ENCODE measurements at places on chromosomes 1 and 21. TPM values are rescaled to one million over a fixed set of nuclear protein-coding genes. Genes with fewer than 3 reads are reported as not detected.

Gene KRTAP19-3
- total RNA-seq: not detected

DNA sequence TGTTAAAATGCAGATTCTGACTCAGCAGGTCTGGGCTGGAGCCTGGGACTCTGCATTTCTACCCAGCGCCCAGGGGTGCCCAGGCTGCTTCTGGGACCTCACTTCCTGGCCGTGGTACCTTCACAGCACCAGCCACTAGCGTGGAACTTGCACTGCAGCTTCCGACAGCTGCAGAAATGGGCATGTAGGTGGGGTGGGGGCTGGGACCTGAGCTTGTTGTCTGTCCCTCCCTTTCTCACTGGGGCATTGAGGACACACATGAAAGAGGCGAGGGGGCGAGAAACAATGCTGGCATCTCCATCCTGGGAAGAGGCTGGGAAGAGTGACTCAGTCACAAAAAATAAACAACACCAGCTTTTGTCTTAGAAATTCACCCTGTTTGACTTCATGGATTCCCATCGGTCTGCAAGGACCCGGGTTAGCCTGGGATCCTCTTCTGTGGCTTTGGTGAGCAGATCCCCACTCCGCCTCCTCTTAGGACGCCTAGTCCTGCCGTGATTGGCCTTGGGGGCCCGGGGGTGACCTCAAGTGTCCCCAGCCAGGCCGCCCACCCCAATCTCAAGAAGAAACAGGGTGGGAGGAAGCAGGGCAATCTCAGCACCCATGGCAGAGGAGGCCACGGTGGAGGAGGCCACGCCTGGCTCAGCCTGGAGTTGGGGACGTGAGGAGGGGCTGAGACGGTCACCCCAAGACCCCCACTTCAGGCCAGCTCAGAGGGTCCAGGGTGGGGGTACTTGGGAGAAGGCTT, 29.9 kb upstream of the POFUT2 start:
- peak; percentile 81 for DNase-seq

- no peak for DNase-seq
Measured at GRCh38 chr1:156089704-156090103, 7.4 kb upstream of the MEX3A start.

Gene AADACL3
- total RNA-seq: not detected

Gene KLHL20
- 33.2 TPM for total RNA-seq

Gene S100A7
- not detected for total RNA-seq

DNA sequence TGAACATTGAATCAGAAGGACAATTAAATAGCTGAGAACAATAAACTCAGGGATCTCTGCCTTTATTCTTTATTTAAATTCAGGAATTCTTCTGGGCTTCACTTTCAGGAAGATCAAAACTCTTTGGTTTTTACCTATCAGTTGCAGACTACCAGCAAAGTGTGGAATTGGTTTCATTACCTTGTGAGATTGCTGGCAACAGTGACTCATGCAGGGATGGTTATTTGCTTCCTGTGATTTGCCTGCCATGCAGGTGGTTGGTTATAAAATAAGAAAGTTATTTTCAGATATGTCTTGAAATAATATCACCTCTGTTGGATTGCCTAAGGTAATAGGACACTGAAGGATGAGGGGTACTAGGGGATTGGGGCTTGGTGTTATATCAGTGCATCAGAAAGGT, 204.6 kb downstream of the PTBP2 start:
- no peak for DNase-seq

GRCh38 chr21:38760017-38760761, 45.5 kb upstream of the ETS2 start:
- DNase-seq: no peak

DNA sequence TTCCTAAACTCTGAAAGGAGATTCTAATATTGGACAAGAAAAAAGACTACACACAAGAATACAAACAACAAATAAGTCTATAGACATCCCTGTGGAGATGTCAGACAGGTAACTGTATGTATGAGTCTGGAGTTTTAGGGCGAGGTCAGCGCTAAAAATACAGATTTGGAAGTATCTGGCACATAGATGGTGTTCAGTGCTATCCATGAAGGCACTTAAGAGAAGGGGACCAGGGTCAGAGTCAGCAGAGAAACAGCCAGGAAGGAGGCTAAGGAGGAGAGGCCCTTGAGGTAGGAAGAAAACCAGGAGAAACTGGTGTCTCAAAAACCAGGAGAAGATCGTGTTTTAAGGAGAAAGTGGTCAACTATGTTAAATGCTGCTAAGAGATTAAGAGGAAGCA, 18.1 kb downstream of the ZMPSTE24 start:
- no peak for DNase-seq

- no peak for DNase-seq
Measured at GRCh38 chr1:159250638-159251216, 46.1 kb downstream of the ACKR1 start.

Gene F13B
- total RNA-seq: not detected

GRCh38 chr21:45506241-45506817, 35.9 kb downstream of the SLC19A1 start:
- DNase-seq: no peak

Gene CLCA2
- 0.43 TPM for total RNA-seq

Gene LYST
- total RNA-seq: 88.9 TPM

DNA sequence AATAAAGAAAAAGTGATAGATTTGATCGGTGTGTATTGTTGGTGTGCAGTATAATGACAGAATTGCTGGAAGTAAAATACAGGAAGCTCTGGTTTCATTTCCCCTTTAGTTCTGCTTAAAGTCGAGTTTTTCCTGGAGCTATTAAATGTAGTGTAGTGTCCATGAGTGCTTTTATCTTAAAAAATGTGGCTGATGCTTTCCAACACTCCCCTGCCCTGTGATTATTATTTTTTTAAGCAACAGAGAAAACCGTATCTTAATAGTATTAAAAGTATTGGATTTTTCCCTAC, 1.1 kb downstream of the LGALS8 start:
- no peak for DNase-seq

Gene C8B
- not detected for total RNA-seq

Gene OLFM3
- not detected for total RNA-seq

Gene C4BPB
- total RNA-seq: 0.32 TPM

- peak; percentile 16 for DNase-seq
Measured at GRCh38 chr1:59979666-59980065, 53.1 kb upstream of the CYP2J2 start.

GRCh38 chr1:2044510-2045319, 5.5 kb upstream of the PRKCZ start:
- DNase-seq: peak; percentile 38

Gene GNG12
- total RNA-seq: 201 TPM

DNA sequence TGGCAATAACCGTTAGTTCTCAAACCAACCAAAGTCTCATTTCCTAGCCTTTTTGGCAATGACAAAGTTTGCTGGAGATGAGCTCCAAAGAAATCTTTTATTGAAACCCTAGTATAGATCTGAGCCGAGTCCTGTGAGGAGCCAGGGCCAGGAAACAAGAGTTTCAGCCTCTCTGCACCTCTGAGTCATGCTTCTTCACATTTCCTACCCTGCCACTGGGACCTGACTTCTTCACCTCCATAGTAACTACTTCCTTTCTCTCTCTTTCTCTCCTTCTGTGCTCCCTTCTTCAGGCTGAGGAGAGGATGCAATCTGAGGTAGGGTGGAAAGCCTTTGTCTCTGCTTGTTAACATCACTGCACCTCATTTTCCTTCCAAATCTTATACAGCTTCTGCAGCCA, 38.7 kb upstream of the IPO9 start:
- peak; percentile 55 for DNase-seq

GRCh38 chr1:230458509-230458908, 32.4 kb upstream of the PGBD5 start:
- peak; percentile 5 for DNase-seq

- no peak for DNase-seq
Measured at GRCh38 chr1:243723050-243723449, 127.0 kb downstream of the AKT3 start.

DNA sequence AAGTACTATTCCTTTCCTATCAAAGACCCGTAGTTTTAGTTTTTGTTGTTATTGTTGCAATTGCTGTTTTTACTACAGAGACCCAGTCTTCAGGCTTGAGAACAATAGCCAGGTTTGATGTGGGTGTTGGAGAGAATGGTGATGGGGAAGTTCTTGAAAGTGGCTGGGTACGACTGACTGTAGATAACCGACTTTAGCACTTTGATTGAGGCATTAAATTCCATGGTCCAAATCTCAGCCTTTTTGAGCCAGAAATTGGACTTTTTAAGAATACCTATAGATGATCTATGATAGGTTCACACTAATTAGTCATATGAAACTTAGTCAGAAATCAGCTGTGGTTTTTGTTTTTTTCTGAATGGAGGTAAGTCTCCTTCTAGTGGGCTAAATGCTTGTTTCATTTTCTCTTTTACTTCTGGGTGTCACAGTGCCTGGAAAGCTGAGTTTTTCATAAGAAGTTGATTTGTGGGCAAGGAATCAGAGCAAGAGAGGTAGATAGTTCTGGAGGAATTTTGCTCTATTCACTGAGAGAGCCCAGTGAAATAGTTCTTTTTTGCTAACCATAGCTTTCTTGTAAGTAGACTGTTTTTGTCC, 2.8 kb downstream of the PPIH start:
- DNase-seq: no peak

- DNase-seq: no peak
Measured at GRCh38 chr1:63189677-63190076, 132.7 kb upstream of the FOXD3 start.

- peak; percentile 27 for DNase-seq
Measured at GRCh38 chr1:93878501-93878888, 511 bp downstream of the DNTTIP2 start.

- no peak for DNase-seq
Measured at GRCh38 chr1:197807216-197807615, 31.9 kb upstream of the DENND1B start.

- DNase-seq: no peak
Measured at GRCh38 chr1:203082571-203083462, 3.0 kb downstream of the MYOG start.

Gene C1orf53
- 5.6 TPM for total RNA-seq

Gene LRRC53
- total RNA-seq: not detected

GRCh38 chr1:9368356-9368755, 75.7 kb downstream of the SPSB1 start:
- no peak for DNase-seq

- DNase-seq: no peak
Measured at GRCh38 chr21:35226968-35227744, 178.1 kb upstream of the RUNX1 start.

- DNase-seq: peak; percentile 22
Measured at GRCh38 chr1:69700770-69701169, 133.0 kb downstream of the LRRC7 start.

Gene GJA4
- not detected for total RNA-seq

- DNase-seq: no peak
Measured at GRCh38 chr21:43572446-43572845, 86.8 kb downstream of the HSF2BP start.

Gene C2CD4D
- not detected for total RNA-seq

Gene KCNJ9
- not detected for total RNA-seq

Gene FCMR
- 1.6 TPM for total RNA-seq

Gene MEX3A
- total RNA-seq: 1.9 TPM

Measured in fibroblast of villous mesenchyme (primary cell).